ENCODE measurements at places on chromosomes 2 and 18.
A peak's percentile ranks its signal among the peaks of the same experiment; 100 is the strongest.

DNA sequence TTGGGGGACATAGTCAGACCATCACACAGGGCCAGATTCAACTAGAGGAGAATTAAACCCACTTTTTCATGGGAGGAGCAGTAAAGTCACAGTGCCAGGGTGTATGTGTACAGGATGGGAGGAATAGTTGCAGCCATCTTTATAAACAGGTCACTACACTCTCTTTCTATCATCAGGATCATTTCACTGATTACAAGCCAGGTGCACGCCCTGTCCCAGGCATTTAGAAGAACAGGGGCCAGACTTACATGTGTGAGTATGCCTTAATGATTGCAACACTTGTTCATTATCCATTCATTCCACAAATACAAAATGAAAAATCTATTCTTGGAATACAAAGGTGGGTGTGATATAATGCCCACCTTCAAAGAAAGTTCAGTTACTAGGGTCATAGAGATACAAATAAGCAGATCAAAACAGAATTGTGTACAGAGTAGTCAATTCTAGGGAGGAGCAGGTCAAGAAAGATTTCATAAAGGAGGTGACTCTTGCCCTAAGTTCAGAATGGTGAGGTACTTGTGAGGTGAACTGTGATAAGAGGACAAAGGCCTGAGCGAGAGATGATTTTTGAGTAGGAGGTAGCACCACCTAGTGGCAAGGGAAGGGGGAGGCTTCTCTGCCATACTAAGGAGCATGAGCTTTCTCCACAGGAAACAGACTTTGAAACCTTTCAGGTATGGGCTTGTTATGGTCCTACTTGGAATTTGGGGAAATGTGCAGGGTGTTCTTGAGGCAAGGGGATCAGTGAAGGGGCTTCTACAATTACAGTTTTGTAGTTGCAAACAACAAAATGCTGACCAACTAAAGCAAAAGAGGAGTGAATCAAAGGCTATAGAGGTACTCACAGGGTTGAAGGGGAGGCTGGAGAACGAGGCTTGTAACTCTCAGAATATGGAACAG lies 156.3 kb downstream of the SUCLG1 start:
- no peaks in the 10 kb centered on the region for H3K4me1 ChIP-seq
- DNase-seq = peak; percentile 30
- H3K27ac ChIP-seq = no peak overlapping the region
- no peaks in the 10 kb centered on the region for H3K36me3 ChIP-seq

- peaks cover 34% of the 10 kb centered on the region for H3K4me1 ChIP-seq
- no peak overlapping the region for H3K4me3 ChIP-seq
- DNase-seq = no peak
- no peaks in the 10 kb centered on the region for H3K36me3 ChIP-seq
Observed at GRCh38 chr2:127400533-127400896, 12.7 kb upstream of the MAP3K2 start.

GRCh38 chr2:28688818-28689217 lies 62.8 kb upstream of the PPP1CB start:
- no peaks in the 10 kb centered on the region for H3K36me3 ChIP-seq
- peaks cover 17% of the 10 kb centered on the region for H3K4me1 ChIP-seq
- no peak overlapping the region for H3K4me3 ChIP-seq
- DNase-seq = no peak

DNA sequence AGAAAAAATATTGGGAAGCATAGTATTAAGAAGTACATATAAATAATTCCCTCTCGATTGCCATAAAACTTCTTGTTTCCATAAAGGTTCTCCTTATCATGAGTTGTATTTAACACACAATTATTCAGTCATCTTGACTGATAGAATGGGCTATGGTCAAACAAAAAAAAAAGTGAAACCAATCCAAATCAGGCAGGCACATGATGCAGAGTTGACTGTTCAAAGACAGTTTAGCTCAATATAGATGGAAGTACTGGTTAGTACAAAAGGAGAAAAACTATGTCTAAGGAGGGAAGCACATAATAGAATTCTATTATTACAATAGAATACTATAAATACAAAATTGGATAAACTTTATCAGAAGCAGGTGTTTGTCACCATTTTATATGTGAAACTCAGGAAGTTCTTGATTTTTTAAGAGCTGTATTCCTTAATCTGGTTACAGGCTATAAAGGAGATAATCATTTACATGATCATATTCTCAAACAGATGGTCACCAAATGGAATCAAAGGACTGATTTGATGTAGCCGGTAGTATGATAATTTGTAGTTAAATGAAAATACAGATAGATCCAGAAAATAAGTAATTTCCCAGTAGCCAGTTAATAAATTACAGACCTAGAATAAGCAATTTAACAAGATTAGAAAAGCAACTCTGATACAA lies 18.2 kb upstream of the CALCRL start:
- H3K27me3 ChIP-seq = no peaks in the 10 kb centered on the region
- no peak overlapping the region for H3K4me3 ChIP-seq
- no peaks in the 10 kb centered on the region for H3K4me1 ChIP-seq

DNA sequence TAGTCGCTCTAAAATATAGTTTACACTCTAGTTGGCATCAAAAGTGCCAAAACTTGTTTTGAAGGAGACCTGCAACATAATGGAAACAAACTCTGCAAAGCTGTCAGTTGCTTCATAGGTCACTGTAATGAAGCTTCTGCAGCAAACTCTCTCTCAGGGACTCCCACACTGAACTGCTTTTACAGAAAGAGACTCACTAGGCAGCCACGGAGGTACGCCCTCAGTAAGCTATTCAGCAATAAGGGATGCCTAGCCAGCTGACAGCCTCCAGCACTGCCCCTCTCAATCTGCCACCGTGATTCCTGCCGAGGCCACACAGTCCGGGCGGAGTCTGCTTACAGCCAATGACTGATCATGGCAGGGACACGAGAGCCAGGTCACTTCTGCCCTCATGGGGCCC lies 51.1 kb downstream of the COLEC12 start:
- H3K27me3 ChIP-seq = peaks cover 10% of the 10 kb centered on the region
- H3K4me3 ChIP-seq = no peak overlapping the region
- no peaks in the 10 kb centered on the region for H3K36me3 ChIP-seq

GRCh38 chr2:74835831-74836674 lies 2.1 kb downstream of the HK2 start:
- H3K27me3 ChIP-seq = no peaks in the 10 kb centered on the region
- H3K4me3 ChIP-seq = peak overlapping the region; percentile 95
- H3K27ac ChIP-seq = peak overlapping the region; percentile 96
- H3K4me1 ChIP-seq = peaks cover 68% of the 10 kb centered on the region
- H3K36me3 ChIP-seq = peaks cover 46% of the 10 kb centered on the region

DNA sequence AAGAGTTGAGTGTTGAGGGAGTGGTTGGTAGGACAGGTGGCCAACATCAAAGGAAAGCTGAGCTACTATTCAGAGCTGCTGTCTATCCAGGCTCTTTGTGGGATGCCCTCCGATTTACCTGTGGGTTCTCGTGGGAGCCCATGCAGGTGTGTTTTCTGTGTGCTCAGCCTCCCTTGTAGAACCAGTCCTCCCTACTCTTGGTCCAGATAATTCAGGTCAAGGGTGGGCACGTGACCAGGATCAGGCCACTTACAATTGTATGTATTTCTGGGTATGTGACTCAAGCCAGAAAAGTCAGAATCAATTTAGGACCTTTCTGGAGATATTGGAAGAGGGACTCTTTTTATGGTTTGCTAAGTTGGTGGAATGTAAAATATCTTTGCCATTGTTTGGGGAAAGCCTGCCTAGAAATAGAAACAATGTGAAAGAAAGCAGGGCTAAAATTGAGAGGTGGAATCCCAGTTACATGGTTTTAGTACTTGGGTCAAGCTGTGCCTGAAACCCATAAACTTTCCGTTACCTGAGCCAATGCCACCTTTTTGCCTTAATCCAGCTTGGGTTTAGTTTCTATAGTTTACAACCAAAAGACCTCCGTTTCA lies 93.2 kb downstream of the PDCL3 start:
- no peak overlapping the region for H3K4me3 ChIP-seq
- DNase-seq = no peak
- peaks cover 6% of the 10 kb centered on the region for H3K27me3 ChIP-seq
- no peak overlapping the region for H3K27ac ChIP-seq

GRCh38 chr2:101354420-101355311 lies 32.6 kb downstream of the CREG2 start:
- no peaks in the 10 kb centered on the region for H3K4me1 ChIP-seq
- no peaks in the 10 kb centered on the region for H3K27me3 ChIP-seq
- DNase-seq = no peak
- no peak overlapping the region for H3K27ac ChIP-seq

GRCh38 chr2:46311651-46312223 lies 14.5 kb downstream of the EPAS1 start:
- H3K27me3 ChIP-seq = peaks cover 28% of the 10 kb centered on the region
- no peaks in the 10 kb centered on the region for H3K36me3 ChIP-seq
- no peak overlapping the region for H3K27ac ChIP-seq
- no peak for DNase-seq
- no peak overlapping the region for H3K4me3 ChIP-seq

GRCh38 chr2:8691859-8692437 lies 10.1 kb downstream of the ID2 start:
- H3K27me3 ChIP-seq = peaks cover 25% of the 10 kb centered on the region
- no peak for DNase-seq
- H3K27ac ChIP-seq = no peak overlapping the region
- no peak overlapping the region for H3K4me3 ChIP-seq
- H3K4me1 ChIP-seq = peaks cover 4% of the 10 kb centered on the region

DNA sequence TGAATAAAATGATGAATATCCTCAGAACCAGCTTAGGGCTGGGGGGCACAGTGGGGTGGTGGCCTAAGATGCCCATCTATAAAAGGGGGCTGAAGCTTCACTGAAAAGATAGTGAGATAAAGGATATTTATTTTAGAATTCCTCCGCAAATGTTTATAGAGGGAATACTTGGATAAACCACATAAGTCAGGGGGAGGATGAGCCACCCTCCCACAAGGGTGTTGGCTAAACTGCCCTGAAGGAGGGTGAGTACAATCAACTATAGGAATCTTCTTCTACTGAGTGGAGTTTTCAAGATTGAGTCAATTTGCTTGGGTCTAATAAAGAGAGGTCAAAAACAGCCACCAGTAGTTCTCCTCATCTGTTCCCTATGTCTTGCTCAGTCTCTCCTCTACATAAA lies 114.5 kb upstream of the TANK start:
- H3K4me1 ChIP-seq = no peaks in the 10 kb centered on the region
- peaks cover 21% of the 10 kb centered on the region for H3K27me3 ChIP-seq
- no peak overlapping the region for H3K4me3 ChIP-seq
- no peaks in the 10 kb centered on the region for H3K36me3 ChIP-seq

DNA sequence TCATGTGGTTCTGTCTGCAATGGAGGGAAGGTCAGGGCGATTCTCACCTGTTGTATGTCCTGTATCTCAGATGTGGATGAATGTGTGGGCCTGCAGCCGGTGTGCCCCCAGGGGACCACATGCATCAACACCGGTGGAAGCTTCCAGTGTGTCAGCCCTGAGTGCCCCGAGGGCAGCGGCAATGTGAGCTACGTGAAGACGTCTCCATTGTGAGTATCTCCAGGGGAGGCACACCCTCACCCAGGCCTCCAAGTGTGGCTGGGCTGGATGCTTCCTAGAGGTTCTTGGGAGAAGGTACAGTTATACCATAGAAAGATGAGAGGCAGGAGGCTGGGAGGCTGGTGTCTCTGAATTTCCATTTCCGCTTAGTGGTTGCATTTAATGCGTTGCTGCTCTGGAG lies 46.9 kb downstream of the FBLN7 start:
- no peak overlapping the region for H3K4me3 ChIP-seq
- no peak for DNase-seq

GRCh38 chr18:9751371-9752031 lies 43.4 kb downstream of the RAB31 start:
- H3K36me3 ChIP-seq = no peaks in the 10 kb centered on the region
- H3K4me1 ChIP-seq = no peaks in the 10 kb centered on the region
- DNase-seq = no peak
- H3K27ac ChIP-seq = no peak overlapping the region
- no peaks in the 10 kb centered on the region for H3K27me3 ChIP-seq
- no peak overlapping the region for H3K4me3 ChIP-seq

GRCh38 chr2:178298785-178299212 lies 104.5 kb downstream of the OSBPL6 start:
- H3K27me3 ChIP-seq = peaks cover 18% of the 10 kb centered on the region
- no peak for DNase-seq
- H3K27ac ChIP-seq = no peak overlapping the region
- no peak overlapping the region for H3K4me3 ChIP-seq
- no peaks in the 10 kb centered on the region for H3K4me1 ChIP-seq

DNA sequence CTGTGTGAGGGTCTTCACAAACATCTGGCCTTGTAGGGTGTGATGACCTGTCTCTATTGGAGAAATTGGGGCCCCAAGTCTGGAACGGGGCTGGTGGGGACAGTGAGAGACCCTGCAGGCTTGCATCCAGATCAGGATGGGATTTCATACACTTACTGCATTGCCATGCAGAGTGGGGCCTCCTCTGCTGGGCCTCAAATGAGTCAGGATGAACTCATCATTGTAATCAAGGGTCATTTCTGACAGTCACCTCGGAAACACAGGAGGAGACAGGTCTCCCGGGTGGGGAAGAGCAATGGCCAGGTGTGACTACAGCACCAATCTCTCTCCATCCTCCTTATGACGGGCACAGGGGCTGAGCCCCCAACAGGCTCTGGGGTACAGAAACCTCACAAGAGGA lies 48.1 kb upstream of the GALR1 start:
- H3K27ac ChIP-seq = no peak overlapping the region
- H3K36me3 ChIP-seq = no peaks in the 10 kb centered on the region
- no peaks in the 10 kb centered on the region for H3K27me3 ChIP-seq
- peaks cover 20% of the 10 kb centered on the region for H3K4me1 ChIP-seq
- no peak overlapping the region for H3K4me3 ChIP-seq

- H3K36me3 ChIP-seq = no peaks in the 10 kb centered on the region
- peak overlapping the region; percentile 65 for H3K4me3 ChIP-seq
- peaks cover 3% of the 10 kb centered on the region for H3K27me3 ChIP-seq
- H3K27ac ChIP-seq = peak overlapping the region; percentile 80
- DNase-seq = peak; percentile 66
Observed at GRCh38 chr2:136131961-136132824, 14.2 kb upstream of the CXCR4 start.

DNA sequence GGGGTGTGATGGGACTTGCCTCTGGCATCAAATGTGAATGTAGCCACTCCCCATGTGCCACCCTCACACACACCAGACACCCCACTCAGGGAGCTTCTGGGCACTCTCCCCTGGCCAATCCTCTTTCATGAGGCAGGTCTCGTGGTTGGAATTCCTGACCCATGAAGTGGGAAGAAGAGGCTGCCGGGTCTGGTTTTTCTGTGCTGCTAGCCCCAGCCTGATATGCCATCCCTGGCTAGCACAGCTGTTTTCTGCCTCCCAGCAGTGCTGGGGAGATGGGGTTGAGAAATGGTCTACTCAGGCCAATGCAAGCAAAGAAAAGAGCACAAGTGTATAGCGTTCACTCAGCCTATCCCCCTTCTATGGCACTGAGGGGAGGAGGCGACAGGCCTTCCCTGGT lies 1.2 kb upstream of the C2orf72 start:
- H3K27me3 ChIP-seq = peaks cover 58% of the 10 kb centered on the region
- no peak overlapping the region for H3K4me3 ChIP-seq
- no peak for DNase-seq
- no peaks in the 10 kb centered on the region for H3K36me3 ChIP-seq
- H3K4me1 ChIP-seq = peaks cover 1% of the 10 kb centered on the region
- H3K27ac ChIP-seq = no peak overlapping the region

- H3K27ac ChIP-seq = no peak overlapping the region
- DNase-seq = no peak
- no peaks in the 10 kb centered on the region for H3K27me3 ChIP-seq
- H3K36me3 ChIP-seq = no peaks in the 10 kb centered on the region
Observed at GRCh38 chr2:16069933-16070647, 129.7 kb downstream of the MYCN start.
